ENCODE measurements at places on chromosomes 6 and 20. TPM values are rescaled to one million over a fixed set of nuclear protein-coding genes. Genes with fewer than 3 reads are reported as not detected.

The C2 gene
- 0.42 TPM for total RNA-seq

The CLPSL1 gene
- total RNA-seq: not detected

The BPI gene
- not detected for total RNA-seq

The DEFB132 gene
- not detected for total RNA-seq

The TAGAP gene
- not detected for total RNA-seq

The GPR6 gene
- not detected for total RNA-seq

The CASS4 gene
- 0.14 TPM for total RNA-seq

The B3GAT2 gene
- not detected for total RNA-seq

The PLAGL2 gene
- total RNA-seq: 4.8 TPM

The ZKSCAN3 gene
- 6.2 TPM for total RNA-seq
